ENCODE measurements at places on chromosomes 4 and X. TPM values are rescaled to one million over a fixed set of nuclear protein-coding genes. Genes with fewer than 3 reads are reported as not detected.
A peak's percentile ranks its signal among the peaks of the same experiment; 100 is the strongest.

- no peak for DNase-seq
Observed at GRCh38 chrX:68420559-68420958, 12.7 kb downstream of the OPHN1 start.

- no peak for DNase-seq
Observed at GRCh38 chrX:71170660-71171059, 26.0 kb downstream of the NLGN3 start.

- no peak for DNase-seq
Observed at GRCh38 chr4:158778712-158779111, 9.9 kb downstream of the FNIP2 start.

GRCh38 chrX:117919755-117920154, 196.9 kb downstream of the KLHL13 start:
- no peak for DNase-seq

DNA sequence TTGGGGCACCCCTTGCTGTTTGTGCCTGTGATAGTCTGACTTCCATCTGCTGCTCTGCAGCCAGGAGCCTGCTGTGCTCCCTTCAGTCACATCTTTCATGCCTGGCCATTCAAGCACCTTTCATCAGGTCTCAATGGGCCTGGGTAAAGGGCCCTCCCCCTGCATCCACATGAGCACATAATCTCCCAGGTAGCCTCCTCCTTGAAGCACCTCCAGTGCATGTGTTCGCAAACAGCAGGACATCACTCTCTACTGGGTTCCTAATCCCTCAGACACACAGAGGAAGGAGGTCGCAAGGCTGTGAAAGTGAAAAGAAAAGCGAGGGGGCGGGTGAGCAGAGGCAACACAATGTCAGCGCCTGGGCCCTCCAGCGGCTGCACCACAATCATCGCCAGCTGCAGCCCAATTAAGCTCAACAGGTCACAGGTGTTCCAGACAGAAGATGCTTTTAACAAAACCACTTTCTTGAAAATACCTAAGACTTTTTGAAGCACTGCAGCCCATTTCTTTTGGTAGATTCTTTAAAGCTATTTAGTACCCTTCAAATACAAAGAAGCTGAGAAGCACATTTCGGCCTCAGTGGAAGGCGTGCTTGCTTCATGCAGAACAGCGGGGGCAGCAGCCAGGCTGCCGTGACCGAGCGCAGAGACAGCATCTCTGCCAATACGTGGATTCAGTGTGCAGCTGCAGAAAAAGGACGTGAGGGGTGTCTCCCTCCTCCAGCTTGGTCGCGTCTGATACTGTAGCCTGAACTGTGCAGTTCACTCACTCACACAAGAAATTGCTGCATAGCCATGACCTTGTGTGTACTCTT, 92.2 kb upstream of the SPRY1 start:
- DNase-seq, result peak; percentile 9

The TBC1D25 gene
- 12.1 TPM for total RNA-seq
